Fibroblast of the conjunctiva (primary cell): ENCODE measurements at places on chromosomes 3 and 15.

DNA sequence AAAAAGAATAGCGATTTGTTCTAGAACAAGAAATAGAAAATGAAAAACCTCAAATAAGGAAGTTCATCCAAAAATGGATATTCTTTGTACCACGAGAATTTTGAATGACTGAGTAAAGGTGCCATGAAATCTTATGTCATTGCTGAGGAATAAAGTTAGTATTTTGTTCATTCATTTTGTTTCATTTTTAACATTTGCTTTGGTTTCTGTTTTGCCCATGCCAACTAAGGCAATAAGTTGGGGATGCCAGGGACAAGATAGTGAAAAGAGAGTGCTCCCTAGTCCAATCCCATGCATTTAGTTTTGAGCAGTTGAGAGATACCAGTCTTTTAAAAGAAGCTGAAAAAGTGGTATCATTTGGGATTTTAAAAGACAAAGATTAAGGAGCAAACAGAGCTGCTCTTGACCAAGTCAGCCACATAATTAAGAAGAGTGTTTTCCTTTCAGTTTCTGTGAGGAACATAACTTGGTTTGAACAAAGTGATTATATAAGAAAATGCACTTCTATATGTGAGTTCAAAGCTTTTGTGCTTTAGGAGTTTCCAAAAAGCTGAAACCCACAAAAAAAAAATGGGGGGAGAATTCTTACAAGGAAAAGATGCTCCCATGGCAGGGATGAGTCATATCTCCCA, 201.4 kb downstream of the PLOD2 start:
- DNase-seq, result no peak

- DNase-seq, result no peak
Measured at GRCh38 chr15:78977091-78977571, 32.3 kb upstream of the CTSH start.

GRCh38 chr3:174651951-174652350, 207.2 kb upstream of the NAALADL2 start:
- no peak for DNase-seq

- DNase-seq, result no peak
Measured at GRCh38 chr3:100613721-100614390, 4.5 kb downstream of the ADGRG7 start.

DNA sequence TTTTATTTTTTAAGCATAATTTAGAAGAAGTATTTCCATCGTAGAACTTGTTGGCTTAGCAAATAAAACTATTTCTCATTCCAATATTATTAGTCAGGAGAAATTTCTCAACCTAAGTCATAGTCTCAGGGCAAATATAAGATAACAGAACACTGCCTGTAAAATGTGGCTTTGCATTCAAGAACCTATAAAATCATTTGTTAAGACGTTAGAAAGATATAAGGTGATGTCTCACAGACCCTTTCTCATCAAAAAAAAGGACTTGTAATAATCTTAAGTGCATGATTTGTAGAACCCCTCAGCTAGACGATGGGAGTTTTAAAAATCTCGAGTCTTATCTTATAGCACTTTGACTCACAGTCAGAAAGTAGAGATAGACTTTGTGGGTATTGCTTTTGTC, 314.7 kb upstream of the CFAP20DC start:
- DNase-seq, result no peak

DNA sequence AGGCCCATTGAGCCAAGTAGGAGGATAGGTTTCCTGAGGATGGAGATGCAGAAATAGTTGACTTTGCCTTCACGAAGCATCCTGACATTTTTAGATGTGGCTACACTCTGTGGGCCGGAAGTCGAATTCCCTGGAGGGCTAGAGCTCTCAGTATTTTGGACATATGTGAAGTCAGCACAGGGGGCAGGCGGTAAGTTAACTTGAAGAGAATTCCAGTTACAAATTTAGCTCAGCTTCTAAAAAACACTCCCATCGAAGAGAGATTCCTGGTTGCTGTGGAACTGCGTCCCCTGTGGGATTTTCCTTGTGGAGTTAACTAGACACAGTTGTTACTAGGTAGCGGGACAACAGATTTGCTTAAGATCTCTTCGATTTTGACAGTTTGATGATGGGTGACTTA, 161.9 kb upstream of the RGMA start:
- DNase-seq, result no peak

GRCh38 chr3:135068011-135068410, 273.0 kb downstream of the EPHB1 start:
- DNase-seq, result no peak

- no peak for DNase-seq
Measured at GRCh38 chr3:20503394-20504082, 317.5 kb upstream of the SGO1 start.

GRCh38 chr3:13708871-13709595, 160.1 kb downstream of the FBLN2 start:
- no peak for DNase-seq

GRCh38 chr3:54830658-54831057, 97.2 kb downstream of the LRTM1 start:
- no peak for DNase-seq

- no peak for DNase-seq
Measured at GRCh38 chr3:13886593-13887129, 6.8 kb upstream of the WNT7A start.

- DNase-seq, result no peak
Measured at GRCh38 chr15:85004550-85004949, 22.9 kb downstream of the PDE8A start.

GRCh38 chr3:16724487-16724886, 119.3 kb upstream of the DAZL start:
- DNase-seq, result no peak

- no peak for DNase-seq
Measured at GRCh38 chr15:66298803-66299251, 5.5 kb downstream of the DIS3L start.

GRCh38 chr15:79849789-79850188, 47.0 kb downstream of the MTHFS start:
- DNase-seq, result peak; percentile 14

GRCh38 chr15:41233367-41233771, 2.3 kb downstream of the CHP1 start:
- DNase-seq, result peak; percentile 43

DNA sequence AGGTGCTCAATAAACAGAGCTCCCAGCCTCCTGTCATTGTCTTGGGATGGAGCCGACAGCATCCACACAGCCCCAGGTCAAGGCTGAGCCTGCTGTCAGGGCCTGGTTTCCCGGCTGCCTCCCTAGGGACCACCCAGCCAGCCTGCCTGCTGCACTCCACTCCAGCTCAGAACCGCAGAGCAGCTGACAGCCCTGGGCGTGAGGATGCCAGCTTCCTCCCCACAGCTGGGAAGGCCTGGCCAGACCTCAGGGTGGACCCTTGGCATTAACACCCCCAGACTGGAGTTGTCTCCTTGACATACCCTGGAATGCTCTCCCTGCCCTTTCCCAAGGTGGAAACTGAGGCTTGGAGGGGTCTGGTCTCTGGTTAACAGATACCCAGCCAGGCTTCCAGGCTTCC, 112.0 kb downstream of the WNT7A start:
- DNase-seq, result no peak

GRCh38 chr3:177538048-177538749, 340.9 kb upstream of the TBL1XR1 start:
- peak; percentile 93 for DNase-seq

GRCh38 chr3:141875893-141876380, 506 bp upstream of the ATP1B3 start:
- no peak for DNase-seq

- DNase-seq, result no peak
Measured at GRCh38 chr3:30166535-30166934, 439.9 kb upstream of the TGFBR2 start.

DNA sequence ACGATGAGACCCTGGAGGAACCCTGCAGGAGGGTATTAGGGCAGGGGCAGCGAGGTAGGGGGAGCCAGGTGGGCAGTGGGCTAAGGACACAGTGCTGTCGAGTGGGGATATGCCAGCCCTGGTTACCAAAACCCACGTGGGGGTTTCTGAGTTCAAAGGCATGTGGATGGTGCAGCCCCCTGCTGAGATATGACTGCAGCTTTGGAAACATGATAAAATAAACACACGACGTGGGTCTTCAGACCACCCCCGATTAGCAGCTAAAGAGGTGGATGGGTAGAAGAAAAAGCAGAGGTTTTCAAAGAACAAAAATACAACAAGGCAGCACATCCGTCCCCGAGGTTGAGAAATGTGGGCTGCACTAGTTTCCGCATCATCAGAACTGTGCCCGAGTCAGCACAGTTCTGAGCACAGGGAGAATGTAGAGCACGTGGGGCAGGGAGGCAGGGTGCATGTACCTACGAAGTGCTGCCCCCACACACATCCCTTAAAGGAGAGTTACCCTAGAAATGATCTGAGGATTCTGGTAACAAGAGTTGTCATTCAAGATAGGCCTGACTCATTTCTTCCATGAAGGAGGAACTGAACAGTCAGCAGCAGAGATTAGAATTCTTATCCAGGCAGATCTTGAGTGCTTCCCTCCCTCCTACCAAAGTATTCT, 121.3 kb downstream of the RPLP1 start:
- no peak for DNase-seq

- no peak for DNase-seq
Measured at GRCh38 chr3:159007331-159007730, 205.5 kb downstream of the MFSD1 start.

- no peak for DNase-seq
Measured at GRCh38 chr3:49536875-49537533, 17.3 kb upstream of the BSN start.

DNA sequence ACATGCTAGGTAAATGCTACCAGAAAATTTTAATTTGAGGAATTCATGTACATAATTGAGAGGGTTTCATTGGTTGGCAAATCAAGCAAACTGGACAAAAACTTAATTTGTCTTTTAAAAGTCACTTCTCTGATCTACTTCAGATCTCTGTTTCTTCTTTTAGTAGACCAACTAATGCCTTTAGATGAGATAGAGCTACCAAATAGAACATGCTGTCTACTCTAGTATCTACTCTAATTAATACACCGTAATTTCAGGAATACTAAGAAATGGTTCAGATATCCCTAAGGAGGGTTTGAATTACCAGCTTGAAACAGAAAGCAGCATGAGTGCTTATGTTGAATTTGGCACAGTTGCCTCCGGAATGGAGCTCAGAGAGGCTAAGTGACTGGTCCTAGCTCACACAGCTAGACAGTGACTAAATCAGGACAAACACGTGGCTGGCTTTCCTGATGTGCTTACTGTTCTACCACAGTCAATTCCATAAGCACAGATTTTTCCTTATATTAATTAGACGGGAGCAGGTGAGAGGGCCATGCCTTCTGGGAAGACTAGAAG, 225.1 kb downstream of the ITPR1 start:
- no peak for DNase-seq

- no peak for DNase-seq
Measured at GRCh38 chr3:63557912-63558311, 94.6 kb upstream of the SNTN start.

DNA sequence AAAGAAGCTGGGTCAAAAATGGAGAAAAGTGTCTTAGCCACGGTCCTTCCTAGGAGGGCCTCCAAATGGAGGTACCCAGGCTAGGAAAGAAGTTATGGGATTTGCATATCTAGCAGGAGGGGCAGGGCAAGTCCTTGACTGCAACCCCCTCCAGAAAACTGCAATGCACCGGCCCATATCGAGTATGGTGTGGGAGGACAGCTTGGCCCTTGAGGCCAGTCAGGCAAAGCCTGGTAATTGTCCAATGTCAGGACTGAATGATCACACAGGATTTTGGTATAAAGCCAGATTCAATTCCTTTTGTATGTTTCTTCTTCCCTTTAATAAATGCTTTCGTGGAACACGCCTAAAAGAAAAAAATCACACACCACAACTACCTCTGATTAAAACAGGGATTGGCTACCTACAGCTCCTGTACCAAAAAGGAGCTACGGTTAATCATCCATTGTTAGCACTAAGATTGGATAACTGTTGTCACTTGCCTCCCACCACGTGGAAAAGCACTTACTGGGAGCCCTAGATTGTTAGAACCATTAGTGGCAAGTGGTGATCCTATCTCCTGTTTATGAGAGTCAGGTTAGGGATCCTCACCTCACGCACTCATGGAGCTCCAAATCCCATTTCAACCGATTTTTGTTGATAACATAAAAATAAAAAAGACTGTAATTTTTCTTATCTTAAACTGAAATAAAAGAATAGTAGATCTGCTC, 1.2 kb downstream of the ZNF770 start:
- no peak for DNase-seq

DNA sequence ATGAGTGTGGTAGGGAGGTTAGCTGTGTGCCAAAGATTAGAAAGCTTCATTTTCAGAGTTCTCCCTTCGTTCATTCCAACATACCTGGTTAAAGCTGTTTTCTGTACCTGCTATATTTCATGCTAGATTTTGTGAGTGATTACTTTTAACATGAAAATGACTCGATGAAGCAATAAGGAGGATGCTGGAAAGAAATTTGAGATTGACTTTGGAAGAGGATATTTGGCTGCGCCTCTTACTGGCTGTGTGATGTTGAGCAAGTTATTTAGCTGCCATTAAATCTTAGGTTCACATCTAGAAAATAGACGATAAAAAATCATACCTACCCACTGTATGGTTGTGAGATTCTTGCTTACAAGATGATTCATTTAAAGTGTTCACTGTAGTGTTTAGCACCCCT, 288.7 kb downstream of the ZIC4 start:
- no peak for DNase-seq

DNA sequence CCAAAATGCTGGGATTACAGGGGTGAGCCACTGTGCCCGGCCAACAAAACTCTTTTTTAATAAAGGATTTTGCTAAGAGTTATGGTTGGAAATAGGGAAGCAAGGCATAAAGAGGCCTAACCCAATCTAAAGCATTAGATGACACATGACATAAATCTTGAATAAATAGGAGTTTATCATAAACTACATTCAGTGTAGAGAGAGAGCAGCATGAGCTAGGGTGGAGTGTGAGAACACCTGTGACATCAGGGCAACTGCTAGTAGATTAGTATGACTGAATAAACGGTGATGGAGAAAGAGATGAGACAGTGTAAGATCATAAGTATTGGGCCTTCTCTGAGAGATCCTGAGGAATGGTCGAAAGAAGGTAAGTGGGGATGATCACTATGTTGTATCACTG, 63.7 kb downstream of the DPPA2 start:
- no peak for DNase-seq

GRCh38 chr15:73442968-73443367, at the start of gene REC114:
Gene REC114 (plus strand): TSS chr15:73443164. CDS start chr15:73443186, 22 bp downstream.
- DNase-seq, result no peak

- no peak for DNase-seq
Measured at GRCh38 chr3:14462738-14463137, 60.3 kb downstream of the SLC6A6 start.

- no peak for DNase-seq
Measured at GRCh38 chr3:20104167-20104661, 64.0 kb downstream of the KAT2B start.

DNA sequence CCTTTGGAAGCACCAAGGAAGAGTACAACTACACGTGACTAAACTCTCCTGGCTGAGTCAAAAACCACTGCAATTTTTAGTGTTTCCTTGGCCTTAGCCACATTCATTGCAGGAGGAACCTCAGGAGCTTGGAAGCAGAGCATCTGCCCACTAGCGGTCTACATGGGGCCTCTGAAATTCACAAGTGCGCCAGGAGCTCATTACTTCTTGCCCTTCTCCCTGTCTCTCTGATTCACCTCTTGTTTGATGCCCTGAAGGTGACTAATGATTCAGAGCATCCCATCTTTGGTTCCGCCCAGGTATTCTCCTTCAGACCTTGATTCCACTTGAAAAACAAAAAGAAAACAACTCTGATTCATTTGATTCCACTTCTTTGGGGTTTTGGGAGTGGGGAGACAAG, 201.1 kb upstream of the LPP start:
- DNase-seq, result no peak

- DNase-seq, result no peak
Measured at GRCh38 chr3:190302212-190302867, 19.9 kb downstream of the CLDN1 start.

- DNase-seq, result no peak
Measured at GRCh38 chr3:52453496-52454249, at the start of gene TNNC1. Gene TNNC1 (minus strand): TSS chr3:52454041. CDS start chr3:52454015, 26 bp downstream.

GRCh38 chr3:150989208-150989607, 16.7 kb upstream of the CLRN1 start:
- DNase-seq, result no peak
